ENCODE measurements at places on chromosomes 5 and 9.

- DNase-seq, result no peak
These were observed 122.5 kb downstream of the MCTP1 start for GRCh38 chr5:95162231-95162992.

- DNase-seq, result no peak
These were observed 402.3 kb upstream of the ZNF608 start for GRCh38 chr5:125148706-125149105.

GRCh38 chr5:95365302-95366095, 25.7 kb upstream of the FAM81B start:
- DNase-seq, result no peak

- peak; percentile 40 for DNase-seq
These were observed 13.1 kb upstream of the IFNA5 start for GRCh38 chr9:21317956-21318923.

- no peak for DNase-seq
These were observed 174.0 kb downstream of the HMHB1 start for GRCh38 chr5:143985832-143986515.

GRCh38 chr9:73023025-73023541, 70.2 kb upstream of the ALDH1A1 start:
- peak; percentile 48 for DNase-seq

DNA sequence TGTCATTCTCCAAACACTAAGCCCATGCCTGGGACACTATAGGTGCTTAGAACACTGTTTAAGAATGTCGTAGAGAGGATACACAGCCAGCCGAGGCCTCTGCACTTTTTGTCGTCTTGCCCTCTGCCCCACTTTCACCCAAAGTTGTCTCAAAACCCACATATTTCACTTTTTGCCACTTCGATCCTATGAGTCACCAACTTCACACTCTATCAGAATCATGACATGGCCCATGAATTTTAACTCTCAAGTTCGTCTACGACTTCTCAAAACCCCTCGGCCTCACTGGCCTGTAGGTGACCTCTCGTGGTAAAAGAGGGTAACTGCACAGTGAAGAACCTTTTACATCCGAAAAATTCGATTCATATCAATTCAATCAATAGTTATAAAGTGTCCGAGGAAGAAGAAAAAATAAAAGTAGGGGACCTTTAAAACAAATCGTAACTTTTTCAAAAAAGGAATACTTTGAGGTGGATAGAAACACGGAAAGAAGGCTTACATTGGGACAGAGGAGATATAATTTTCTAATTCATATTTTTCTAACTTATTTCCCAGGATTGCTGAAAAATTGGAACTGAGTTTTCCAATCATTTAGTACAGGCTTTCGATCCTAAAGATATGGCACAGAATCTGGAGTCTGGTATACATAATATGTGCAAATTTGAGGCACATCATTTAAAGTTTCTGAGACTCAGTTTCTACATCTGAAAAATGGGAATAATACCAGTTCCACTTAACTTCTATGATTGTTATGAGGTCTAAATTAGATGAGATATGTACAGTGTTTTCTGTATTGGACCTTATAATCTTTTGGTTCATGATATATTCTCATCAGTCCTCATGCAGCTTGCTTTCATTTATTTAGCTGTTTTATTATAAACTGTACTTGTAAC, 122.6 kb downstream of the APBA1 start:
- peak; percentile 28 for DNase-seq

DNA sequence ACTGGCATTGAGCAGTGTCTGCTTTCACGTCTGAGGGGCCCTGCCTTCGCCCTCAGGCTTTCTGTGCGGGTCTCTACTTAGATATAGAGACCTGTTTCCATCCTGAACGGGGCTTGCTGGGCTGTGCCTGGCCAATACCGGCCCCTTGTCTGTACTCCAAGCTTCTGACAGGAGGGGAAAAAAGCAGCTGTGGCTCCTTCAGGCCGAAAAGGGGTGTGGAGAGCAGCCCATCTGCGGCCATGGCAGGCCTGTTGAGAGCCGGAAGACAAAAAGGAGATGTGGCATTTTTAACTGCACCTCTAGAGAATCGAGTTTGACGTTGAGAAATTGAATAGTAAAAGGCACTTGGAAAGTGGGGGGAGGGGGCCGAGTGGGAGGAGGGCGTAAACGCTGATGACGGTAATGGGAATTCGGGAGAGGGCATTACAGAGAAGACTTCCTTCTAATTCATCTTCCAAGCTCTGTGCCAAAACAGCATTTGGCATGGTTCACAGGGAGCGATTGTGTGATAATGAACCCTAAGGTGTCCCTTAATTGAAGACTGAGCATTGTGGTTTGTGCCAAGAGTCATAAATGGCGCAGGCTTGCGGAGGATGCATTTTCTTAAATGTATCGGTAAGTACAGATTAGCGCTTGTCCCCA, 25.1 kb upstream of the PRDM12 start:
- no peak for DNase-seq

- DNase-seq, result no peak
These were observed 90.8 kb downstream of the MACROH2A1 start for GRCh38 chr5:135308245-135308644.

- no peak for DNase-seq
These were observed 72.4 kb upstream of the ZNF622 start for GRCh38 chr5:16538006-16538405.

DNA sequence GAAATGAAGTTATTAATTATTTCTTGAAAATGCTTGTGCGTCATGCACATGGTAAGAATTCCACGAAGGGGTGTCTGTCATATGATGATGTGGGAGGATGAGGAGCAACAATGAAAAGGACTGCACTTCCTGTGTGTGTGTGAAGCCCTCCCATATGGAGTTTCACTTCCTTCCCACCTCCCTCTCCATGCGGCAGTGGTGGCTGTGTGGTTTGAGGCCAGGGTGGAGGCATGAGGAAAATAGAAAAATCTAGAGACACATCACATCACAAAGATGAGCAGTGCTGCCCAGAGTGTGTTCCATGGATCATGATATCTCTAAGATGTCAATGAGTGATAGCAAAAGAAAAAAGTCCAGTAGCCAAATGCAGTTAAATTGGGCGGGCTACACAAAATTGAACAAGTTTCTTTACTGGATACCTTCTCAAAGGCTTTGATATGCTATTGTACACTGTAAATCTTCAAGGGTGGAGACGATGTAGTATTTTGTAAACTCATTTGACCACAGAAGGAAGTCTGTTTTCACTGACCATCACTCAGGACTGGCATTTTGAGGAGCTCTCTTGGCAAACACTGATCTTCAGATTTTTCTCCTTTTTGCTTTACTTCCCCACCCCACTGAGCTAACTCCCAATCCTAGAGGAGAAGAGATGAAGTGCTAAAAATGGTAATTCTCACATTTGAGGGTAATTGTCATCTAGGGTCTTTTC, 55.7 kb upstream of the EQTN start:
- DNase-seq, result no peak

DNA sequence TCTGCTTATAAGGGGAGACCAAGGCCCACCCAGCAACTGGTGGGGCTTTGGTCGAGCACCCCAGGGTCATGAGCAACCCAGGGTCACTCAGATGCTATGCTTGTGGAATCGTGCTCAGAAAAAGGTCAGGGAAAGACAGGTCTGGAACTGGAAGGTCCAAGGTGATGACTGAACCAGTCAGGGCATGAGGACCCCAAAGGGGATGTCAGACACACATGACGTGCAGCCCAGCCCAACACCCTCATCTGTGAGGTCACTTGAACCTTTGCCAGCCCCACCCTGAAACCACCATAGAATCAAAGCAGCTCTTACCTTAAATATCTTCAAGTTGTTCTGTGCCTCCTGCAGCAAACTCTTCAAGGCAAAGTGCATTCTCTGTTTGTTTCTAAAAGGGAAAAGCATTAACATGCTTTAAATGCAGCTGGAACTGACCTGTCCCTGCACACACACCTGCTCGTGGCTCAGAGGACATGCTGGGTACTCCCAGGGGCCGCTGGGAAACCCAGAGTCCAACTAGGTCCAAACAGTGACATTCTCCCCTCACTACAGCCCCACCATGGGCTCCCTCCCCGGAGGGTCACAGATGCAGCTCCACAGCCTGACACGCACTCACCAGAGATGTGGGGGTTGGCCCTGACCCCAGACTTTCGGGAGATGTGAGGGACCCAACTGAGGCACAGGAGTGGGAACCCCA, 29.4 kb downstream of the IPPK start:
- no peak for DNase-seq

- no peak for DNase-seq
These were observed 16.4 kb upstream of the UBTD2 start for GRCh38 chr5:172299916-172300439.

GRCh38 chr9:18770131-18770908, 262.7 kb downstream of the SAXO1 start:
- no peak for DNase-seq

DNA sequence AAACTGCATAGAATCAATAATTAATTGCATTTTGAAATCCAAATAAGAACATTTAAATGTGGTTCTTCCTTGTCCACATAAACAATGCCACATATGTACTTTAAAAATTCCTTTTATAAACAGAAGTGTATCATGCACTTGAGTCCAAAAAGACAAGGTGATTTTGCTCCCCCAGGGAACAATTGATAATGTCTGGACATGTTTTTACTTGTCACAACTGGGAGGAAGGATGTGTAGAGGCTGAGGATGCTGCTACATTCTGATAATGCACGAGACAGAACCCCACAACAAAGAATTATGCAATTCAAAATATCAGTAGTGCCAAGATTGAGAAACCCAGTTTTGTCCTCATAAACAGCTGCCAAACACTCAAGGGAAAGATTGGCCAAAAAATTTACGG, 181.1 kb upstream of the ISL1 start:
- no peak for DNase-seq

- DNase-seq, result no peak
These were observed 3.1 kb upstream of the B4GALT7 start for GRCh38 chr5:177596775-177597238.

DNA sequence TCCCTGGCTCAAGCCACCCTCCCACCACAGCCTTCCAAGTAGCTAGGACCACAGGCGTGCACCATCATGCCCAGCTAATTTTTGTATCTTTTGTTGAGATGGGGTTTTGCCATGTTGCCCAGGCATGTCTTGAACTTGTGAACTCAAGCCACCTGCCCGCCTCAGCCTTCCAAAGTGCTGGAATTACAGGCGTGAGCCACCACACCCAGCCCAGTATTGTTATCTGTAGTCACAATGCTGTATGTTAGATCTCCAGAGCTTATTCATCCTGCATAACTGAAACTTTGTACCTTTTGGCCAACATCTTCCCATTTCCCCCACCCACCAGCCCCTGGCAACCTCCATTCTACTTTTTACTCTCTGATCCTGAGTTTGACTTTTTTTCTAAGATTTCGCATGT, 37.5 kb downstream of the CREBRF start:
- no peak for DNase-seq

DNA sequence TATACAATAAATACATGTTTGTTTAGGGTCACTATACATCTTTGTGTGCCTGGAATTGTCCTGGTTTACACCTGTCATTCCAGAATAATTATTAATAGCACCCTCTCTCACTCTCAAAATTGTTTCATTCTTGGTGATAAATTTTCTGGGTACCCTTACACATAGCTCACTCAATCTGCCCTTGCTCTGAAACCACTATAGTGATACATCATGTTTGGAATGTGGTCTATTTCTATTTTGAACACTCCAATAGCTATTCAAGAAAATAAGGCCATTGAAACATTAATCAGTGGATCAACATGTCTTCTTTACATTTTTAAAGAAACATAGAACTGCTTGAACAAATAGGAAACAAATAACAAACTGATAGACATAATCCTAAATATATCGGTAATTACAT, 158.7 kb downstream of the ARRDC3 start:
- no peak for DNase-seq

DNA sequence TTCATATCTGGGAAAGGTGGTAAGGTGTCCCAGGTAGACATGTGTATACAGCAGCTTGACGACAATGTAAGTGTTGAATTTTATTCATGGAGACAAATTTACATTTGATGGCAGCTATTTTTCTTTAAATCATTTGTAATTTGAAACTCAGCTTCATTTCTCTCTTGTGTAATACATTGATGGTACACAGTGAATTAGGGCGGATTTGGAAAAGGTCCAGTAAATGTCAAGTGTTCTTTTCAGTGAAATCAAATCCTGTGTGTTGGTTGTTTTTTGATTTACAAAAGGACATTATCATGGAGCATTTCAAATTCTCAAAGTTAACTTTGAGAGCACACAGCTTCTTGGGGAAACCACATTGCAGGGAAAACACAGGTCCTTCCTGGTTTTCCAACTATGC, 30.0 kb upstream of the PCSK1 start:
- no peak for DNase-seq

DNA sequence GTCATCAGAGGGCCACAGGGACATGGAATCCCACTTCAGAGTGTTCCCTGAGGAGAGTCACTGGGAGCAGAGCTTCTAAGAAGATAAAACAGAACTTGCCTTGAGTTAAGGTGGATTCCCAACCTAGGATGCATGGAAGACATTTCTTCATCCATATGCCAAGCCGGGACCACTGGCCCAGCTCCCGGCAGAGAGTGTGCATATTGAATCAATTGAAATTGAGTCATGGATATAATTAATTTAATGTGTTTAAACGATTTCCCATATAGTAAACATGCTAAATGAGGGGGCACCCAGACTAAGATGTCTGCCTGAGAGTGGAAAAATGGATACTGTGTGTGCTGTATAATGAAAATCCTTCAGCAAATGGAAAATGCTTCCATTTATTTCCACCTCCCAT, 194.4 kb upstream of the TBC1D2 start:
- DNase-seq, result no peak

DNA sequence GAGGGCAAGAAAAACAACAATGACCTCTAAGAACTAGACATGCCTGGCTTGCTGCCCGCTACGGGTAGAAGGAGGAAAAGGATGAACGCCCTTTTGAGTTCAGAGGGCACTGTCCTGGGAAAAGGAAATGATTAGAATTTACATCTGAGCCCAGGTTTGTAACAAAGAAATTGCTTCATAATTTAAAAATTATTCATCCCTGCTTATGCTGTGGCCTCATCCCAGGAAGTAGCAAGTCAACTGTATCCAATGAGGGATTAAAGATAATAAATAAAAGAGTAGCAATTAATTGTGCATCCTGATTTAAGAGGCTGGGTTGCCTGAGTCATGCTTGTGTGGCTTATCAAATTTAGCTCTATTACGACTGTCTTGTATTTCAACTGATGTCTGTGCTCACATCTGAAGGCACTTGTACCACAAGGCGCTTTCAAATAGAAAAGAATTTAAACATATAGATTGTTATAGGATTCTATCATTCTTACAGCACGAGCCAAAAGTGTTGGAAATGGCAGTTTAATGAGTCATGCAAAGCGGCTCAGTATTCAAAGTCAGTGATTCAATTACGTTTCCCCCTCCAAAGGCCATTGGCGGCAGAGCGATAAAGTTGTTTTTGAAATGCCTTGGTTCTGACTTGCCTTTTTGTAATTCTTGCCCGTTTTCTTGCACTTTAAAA, 40.0 kb upstream of the DMRT1 start:
- DNase-seq, result no peak

DNA sequence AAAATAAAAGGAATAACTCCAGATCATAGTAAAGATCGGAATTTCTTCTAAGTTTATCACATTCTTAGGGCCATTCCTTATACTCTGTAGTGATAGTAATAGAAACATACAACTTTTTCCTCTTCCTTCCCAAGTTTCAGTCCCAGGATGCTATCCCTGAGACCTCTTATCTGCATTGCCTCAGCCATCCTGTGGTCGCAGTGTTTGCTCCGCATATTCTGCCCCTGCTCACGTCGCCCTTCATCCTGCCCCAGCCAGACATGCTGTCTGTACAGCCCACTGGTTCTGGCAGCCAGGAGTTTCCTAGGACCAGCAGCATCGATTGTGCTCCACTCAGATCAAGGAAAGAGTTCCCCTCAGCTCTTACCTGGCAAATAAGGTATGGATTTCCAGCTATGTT, 132.7 kb upstream of the ERCC6L2 start:
- no peak for DNase-seq

- DNase-seq, result no peak
These were observed 23.1 kb upstream of the CFAP157 start for GRCh38 chr9:127683723-127684122.

Data from stimulated activated CD4-positive, alpha-beta T cell treated with anti-CD3 and anti-CD28 coated beads, Interleukin-4, amount 100 ng/mL, for 24 hours (primary cell).